Esophagus squamous epithelium (tissue), 5 donors: ENCODE measurements at places on chromosomes 4 and X.

- DNase-seq: no peak
These were observed 59.9 kb downstream of the GSPT2 start for GRCh38 chrX:51802917-51803688.

DNA sequence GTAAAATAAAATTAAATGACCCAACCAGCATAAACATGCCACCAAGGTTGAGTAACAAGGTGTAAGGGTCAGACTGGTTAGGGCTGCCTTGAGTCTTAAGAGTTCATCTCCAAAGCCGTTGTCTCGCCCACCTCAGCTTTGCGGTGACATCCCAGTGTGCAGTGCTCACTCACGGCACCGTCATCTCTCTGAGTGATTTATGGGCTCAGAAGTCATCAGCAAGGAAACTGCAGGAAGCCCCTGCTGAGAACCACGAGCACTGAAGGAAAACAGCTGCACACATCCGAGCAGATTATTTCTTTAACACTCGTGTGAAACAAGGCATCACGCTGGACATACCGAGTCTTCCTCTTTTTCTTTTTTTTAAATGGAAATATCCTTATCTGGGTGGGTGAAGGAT is 411.1 kb downstream of the TRIML1 start:
- no peak for DNase-seq

DNA sequence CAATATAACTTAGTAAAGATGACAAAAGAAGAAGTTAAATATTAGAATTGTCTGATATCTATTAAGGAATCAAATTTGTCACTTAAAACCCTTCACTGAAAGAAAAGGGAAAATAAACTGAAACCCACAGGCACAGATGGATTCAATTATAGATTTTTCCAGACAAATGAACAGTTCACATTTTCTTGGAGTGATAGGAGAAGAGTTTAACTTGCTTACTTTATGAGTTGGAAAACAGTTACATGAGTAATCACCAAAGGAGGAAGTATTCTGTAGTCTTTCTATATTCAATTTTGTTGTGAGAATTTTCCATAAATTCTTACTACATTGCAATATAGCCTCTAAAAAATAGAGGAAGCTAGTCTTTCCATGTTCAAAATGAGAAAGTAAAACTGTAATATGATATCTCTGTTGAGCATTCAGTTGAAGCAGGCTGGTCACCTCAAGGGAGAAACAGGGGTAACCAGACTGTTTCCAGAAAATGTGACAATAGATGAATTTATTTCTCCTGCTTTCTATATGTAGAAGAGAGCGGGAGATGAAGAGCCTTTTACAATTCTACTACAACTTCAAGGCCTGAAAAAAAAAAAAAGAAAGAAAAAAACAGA is 330.3 kb upstream of the EPHA5 start:
- no peak for DNase-seq

DNA sequence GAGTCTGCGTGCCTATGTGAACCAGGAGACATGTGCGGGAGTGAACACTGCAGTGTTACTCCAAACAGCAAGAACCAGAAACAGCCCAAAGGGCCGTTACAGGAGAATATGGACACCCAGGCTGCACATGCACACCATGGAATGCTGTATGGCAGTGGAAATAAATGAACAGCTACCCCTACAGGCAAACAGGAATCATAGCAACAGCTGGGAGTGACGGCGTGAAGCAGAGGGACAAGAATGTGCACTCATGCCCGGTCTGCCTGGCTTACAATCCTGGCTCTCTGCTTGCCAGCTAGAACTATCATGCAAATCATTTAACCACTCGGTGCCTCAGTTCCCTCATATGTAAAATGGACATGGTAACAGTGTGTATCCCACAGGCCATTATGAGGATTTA is 16.6 kb downstream of the GPKOW start:
- no peak for DNase-seq

GRCh38 chr4:88897180-88897579 is 159.8 kb downstream of the FAM13A start:
- DNase-seq: no peak

GRCh38 chrX:15909605-15910004 is 55.0 kb upstream of the AP1S2 start:
- no peak for DNase-seq

- DNase-seq: no peak
These were observed 44.8 kb upstream of the HERC6 start for GRCh38 chr4:88333741-88334405.

- DNase-seq: no peak
These were observed 337.6 kb downstream of the SPIN4 start for GRCh38 chrX:63013549-63013948.

- DNase-seq: no peak
These were observed 5.0 kb upstream of the SDAD1 start for GRCh38 chr4:75995727-75996126.

GRCh38 chrX:134694333-134695322 is 36.4 kb upstream of the PLAC1 start:
- DNase-seq: no peak
